ENCODE measurements at places on chromosomes 4 and X.

DNA sequence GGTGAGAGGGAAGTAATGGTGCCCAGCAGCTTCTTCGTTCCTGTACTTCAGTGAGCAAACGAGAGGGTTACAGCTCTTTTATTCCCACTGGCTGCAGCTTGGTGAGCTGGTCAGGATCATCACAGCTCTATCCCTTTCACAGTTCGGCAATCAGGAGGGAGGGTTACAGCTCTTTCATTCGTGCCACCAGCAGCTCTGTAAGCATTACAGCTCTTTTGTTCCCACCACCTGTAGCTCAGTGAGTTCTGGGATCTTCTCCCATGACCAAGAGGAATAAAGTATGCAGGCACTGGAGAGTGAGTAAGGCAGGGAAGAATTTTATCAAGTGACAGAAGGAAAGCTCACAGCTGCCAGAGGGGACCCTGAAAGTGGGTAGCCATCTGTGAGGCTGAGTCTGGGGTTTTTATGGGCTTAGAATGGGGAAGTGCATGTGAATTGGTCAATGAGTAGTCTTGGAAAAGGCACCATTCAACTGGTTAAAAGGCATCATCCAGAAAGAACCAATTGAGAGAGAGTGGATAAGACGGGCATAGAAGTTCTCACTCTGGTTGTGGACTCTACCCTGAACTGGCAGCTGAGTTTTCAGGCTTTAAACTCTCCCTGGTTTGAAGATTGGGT lies 123.7 kb downstream of the COX18 start:
- DNase-seq, result no peak

GRCh38 chr4:44736900-44737299 lies 10.5 kb upstream of the GNPDA2 start:
- DNase-seq, result no peak

DNA sequence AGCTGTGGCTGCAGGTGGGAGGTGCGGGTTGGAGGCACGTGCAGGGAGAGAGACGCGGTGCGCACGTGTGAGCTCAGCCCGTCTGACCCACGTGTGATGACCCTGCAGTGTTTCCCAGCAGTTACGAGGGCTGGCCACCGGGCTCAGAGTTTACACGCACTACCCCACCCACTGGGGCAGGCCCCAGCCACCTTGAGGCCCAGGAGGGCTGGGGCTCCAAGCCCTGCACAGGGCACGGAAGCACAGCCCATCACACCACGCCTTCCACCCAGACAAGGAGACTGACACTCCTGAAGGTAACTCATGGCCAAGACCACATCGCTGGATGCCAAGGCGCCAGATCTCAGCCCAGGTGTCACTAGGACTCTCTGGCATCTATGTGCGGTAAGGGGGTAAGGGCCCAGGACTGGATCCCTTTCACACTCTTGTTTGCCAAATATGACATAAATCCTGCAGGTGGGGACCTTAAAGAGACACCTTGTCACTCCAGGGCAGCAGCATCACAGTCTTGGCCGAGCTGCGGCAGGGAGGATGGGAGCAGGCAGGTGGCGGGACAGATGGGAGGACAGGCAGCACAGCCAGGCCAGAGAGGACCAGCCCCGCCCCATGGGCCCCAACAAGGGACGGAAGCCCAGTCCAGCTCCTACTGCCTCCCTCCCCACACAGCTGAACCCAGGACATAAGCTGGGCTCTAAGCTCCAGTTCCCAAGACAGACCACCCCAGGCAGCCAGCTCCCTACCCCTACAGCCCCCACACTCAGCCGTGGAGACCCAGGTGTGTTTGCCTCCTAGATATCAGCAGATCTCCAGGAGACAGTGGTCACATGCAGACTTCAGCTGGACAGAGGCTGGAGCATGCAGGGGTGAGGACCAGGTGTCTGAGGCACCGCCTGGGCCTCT lies 56.8 kb downstream of the ZFYVE28 start:
- no peak for DNase-seq

- no peak for DNase-seq
These were observed 16.7 kb upstream of the SUPT20HL1 start for GRCh38 chrX:24343719-24344118.

DNA sequence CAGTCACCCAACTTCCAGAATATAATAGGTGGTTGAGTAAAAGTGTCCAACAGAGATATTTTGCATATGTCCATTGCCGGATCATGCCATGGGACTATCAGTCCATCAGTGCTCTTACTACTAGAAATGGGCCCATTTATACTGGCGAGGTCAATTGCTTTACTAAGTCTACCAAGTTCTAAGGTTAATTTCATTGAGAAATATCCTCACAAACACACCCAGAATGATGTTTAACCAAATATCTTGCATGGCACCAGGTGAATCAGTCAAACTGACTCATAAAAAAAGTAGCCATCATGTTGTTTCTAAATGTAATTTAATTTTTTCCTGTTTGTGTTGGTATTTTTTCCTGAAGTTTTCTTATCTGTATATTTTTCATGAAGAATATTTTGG lies 1217.0 kb downstream of the RAPGEF2 start:
- no peak for DNase-seq

- no peak for DNase-seq
These were observed 35.3 kb upstream of the SPIN2A start for GRCh38 chrX:57172544-57172943.

GRCh38 chr4:127959794-127960193 lies 5.2 kb downstream of the MFSD8 start:
- DNase-seq, result no peak

DNA sequence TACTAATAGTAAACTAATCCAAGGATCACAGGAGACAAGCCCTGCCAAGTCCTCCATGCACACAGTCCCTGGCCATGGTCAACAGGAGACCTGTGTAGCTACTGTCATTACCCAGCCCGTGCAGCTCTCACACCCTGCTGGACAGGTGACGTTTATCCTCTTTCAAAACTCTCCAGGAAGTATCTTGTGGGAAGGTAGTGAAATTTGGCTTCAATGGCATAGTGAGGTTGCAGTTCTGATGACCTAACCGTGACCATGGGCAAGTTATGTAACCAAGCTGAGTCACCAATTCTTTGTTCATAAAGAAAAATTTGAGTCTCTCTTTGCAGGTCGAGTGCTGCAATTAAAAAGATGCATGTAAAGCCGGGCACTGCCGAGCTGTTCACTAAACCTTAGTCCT lies 11.3 kb upstream of the SLC2A9 start:
- no peak for DNase-seq

DNA sequence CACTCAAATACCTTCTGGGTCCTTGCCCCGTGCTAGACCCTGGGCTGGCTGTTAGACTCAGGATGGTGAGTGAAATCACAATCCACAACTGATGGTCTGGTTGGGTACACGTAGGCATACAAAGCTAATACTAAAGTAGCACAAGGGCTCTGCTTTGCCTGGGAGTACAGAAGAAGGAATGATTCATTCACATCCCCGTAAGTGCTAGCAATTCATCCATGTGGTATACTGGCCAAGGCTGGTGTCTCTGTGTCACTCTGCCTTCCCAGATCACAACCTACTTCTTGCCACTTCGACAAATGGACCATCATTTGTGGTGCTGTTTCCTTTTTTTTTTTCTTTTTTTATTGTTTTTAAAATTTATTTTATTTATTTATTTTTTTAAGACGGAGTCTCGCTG lies 19.7 kb upstream of the RBM47 start:
- no peak for DNase-seq

- no peak for DNase-seq
These were observed 43.7 kb upstream of the SPIN4 start for GRCh38 chrX:63394872-63395271.

All from muscle of back (tissue), 13 donors.